Inflammatory macrophage treated with lipopolysaccharide for 4 hours (primary cell): ENCODE measurements at places on chromosomes 3 and 15.

GRCh38 chr15:100107151-100107550 is 234.6 kb downstream of the ADAMTS17 start:
- DNase-seq, result no peak

GRCh38 chr3:117399311-117400078 is 689.9 kb downstream of the TUSC7 start:
- DNase-seq, result no peak

- no peak for DNase-seq
These were observed 37.7 kb downstream of the LDHAL6B start for GRCh38 chr15:59244337-59244736.

- no peak for DNase-seq
These were observed 5.9 kb downstream of the ZSCAN2 start for GRCh38 chr15:84606653-84607120.

GRCh38 chr15:63461230-63461985 is 43.0 kb upstream of the USP3 start:
- DNase-seq, result no peak

DNA sequence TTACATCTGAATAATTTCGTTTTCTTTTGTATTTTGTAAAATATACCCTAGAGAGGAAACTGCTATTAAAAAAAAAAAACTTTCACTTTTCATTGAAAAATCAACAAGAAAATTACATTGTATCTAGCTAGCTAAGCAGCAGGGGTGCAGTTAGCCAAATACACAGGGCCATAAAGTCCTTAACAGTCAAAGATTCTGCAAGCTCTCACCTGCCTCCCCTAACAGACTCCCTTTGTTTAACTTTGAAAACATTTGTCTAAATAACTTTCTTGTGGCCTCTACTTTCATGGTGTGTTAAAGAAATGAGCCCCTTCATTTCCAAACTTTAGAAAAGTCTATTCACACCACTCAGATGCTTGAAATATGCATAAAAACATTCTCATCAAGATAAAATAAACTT is 23.3 kb downstream of the CBLB start:
- DNase-seq, result no peak

- no peak for DNase-seq
These were observed 106.9 kb downstream of the LRRK1 start for GRCh38 chr15:101025896-101026631.

GRCh38 chr3:37906734-37907282 is 45.1 kb downstream of the CTDSPL start:
- no peak for DNase-seq

GRCh38 chr15:77032647-77033416 is 37.9 kb downstream of the PSTPIP1 start:
- DNase-seq, result no peak

DNA sequence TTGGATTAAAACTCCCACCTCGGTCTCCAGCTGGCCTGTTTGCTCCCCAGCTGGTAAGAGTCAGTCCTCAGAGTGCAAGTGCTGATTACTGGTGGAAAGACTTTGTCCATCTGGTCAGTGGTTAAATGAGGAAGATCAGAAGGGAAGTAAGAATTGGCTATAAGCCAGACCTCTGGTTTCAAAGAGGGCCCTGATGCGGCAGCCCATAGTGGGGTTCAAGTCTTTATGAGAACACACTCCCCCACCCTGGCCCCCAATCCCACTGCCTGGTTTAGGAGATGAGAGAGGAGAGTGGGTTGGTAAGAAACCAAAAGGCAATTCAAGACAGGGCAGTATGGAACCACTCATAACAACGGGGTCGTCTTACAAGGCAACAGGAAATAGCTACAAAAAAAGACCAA is 65.0 kb downstream of the FRMD4B start:
- DNase-seq, result peak; percentile 88

DNA sequence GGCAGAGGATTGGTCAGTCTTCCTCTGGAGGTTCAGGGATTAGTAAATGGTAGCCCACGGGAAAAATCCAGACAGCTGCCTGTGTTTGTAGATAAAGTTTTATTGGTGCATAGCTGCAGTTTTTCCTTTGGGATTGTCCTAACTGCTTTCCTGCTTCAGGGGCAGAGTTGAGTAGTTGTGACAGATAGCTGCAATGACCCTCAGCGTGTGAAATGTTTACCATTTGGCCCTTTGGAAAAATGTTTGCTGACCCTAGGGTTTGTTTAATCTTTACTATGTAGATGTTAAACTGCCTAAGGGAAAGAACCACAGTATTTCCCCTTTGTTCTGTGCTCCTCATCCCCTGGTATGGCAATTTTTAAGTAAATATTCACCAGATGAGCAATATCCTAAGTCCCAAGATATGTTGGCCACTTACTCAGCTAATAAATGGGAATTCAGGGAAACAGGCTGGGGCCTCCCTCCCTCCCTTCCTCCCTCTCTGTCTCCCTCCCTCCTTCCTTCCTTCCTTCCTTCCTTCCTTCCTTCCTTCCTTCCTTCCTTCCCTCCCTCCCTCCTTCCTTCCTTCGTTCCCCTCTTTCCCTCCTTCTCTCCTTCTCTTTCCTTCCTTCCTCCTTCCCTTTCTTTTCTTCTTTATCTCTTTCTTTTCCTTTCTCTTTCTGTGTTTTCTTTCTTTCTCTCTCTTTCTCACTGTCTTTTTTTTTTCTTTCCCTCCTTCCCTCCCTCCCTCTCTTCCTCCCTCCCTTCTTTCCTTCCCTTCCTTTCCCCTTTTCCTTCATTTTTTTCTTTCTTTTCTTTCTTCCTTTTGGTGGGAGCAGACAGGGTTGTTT is 234.6 kb upstream of the BHLHE40 start:
- DNase-seq, result no peak

GRCh38 chr3:35594739-35595138 is 44.6 kb upstream of the ARPP21 start:
- DNase-seq, result no peak
